Stimulated activated CD4-positive, alpha-beta T cell treated with anti-CD3 and anti-CD28 coated beads, TNF-alpha, amount 100 ng/mL, for 4 hours (primary cell): ENCODE measurements at places on chromosomes 12 and 14.

DNA sequence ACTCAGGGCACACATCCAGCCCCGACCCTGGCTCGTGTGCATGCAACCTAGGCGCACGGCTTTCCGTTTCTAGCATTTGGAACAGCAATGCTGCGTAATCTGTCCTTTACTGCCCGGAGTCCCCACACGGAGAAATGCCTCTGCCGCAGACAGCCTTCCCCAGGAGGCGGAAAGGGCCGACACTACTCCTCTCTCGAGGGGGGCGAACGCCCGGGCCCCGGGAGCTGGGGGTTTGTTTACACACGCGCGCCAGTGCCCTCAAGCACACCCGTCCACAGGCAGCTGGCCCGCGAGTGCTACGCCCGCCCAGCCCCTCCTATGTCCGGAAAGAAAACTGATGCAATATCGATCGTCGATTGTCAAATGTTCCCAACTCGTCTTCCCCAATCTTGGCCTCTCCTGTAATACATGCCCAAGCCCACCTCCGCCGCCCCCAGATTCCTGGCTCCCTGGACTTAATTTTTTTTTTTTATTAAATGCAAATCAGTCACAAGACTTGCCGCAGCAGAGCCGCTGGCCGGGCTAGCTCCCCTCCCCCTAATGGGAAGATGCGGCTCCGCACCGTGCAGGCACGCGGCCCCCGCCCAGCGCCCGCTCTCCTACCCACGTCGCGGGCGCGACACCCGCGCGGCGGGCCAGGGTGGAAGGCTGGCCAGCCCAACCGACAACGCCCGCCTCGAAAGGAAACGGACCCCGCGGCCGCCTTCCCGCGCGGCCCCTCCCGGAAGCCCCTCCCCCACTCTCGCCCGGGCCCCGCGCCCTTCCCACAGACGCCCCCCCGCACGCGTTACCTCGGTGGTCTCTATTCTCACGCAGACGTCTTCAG lies 642 bp downstream of the SLC38A2 start:
- DNase-seq, result no peak

DNA sequence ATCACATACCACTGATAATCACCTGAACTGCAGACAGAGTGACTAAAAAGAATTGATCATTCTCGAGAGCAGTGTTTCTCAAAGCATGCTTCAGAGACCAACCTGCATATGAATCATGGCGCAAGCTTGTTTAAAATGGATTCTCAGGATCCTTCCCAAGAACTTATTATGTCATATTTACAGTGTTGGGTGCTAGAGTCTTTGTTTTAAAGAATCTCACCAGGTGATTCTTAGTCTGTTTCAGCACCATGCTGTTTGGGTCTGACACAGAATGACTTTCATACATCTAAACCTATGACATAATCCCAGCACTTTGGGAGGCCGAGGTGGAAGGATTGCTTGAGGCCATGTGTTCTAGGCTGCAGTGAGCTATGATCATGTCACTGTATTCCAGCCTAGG lies 31.3 kb upstream of the SSPN start:
- no peak for DNase-seq

GRCh38 chr12:6843118-6843902 lies 2.6 kb downstream of the GNB3 start:
- DNase-seq, result no peak

DNA sequence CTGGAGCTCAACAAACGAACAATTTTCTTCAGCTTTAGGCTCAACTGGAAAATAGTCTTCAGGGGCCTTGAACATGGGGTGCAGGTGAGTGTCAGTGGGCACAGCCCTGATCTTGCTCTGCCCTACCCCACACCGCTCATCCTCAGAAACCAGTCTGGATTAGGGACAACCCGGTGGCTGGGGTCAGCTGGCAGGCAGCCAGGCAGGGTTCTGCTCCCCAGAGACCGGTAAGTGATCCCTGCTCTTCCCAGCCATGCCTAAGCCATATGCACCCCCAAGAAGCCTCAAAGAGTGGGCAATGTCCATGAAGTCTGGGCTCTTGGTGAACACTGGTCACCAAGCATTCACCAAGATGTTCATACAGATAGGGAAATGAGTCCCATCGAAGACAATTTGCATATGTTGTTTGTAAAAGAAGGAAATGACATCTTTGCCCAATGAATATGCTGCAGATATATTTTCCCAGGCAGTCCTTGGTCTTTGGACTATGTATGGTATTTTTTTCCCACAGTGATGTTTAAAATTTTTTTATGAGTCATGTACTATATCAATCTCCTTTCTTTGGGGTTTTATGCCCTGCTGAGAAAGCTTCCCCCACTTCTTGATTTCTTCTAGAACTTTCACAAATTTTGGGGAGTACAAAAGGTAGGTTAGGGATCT lies 63.9 kb upstream of the VASH1 start:
- DNase-seq, result no peak

DNA sequence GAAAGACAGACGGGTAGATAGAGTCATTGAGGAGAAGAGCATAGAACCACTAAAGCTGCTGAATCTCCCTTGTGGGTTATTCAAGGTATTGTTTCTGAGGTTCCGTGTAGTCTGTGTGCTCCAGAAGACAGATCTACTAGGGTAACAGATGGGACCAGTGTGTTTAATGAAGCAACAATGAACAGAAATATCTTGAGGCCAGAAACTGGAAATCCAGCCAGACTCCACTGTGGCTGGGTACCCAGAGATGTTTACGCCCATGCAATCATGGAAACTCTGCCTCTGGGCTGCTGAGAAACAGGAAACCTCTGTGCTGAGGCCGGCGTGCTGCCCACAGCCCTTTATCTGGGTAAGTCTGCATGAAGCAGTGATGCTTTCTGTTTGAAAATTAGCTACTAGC lies 8.3 kb downstream of the PROX2 start:
- DNase-seq, result peak; percentile 36

DNA sequence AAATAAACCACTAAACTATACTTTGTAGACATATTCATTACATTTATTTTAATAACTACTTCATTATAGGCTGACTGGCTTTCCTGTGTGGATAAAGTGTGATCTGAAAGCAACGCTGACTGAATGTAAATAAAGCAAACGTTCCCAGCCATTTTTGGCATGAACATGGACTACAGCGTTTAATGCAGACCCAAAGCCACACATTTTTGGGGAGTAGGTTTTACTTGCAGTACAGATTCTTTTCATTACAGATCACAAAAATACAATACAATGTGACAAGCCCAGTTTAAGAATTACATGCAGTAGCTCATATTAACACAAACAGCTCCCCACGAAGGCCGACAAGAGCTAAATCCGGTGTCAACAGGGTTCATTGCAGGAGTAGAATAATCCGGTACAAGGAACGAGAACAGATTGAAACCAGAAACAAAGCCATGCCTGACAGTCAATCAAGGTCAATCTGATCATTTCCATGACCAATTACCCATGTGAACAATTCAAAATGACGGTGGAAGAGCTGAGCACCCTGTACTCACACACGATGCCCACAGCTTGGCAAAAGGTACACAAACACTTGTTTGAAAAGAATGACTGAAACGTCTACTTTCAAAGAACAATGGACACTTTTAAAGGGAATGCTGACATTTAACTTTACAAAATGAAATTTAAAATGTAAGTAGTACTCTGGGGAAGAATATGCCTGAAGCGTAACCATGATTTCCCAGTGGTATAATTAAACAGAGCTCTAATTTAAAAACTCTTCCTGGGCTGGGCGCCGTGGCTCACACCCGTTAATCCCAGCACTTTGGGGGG lies 5.3 kb downstream of the BAG5 start:
- no peak for DNase-seq

- DNase-seq, result no peak
These were observed 3.5 kb upstream of the ASB8 start for GRCh38 chr12:48160807-48161206.

DNA sequence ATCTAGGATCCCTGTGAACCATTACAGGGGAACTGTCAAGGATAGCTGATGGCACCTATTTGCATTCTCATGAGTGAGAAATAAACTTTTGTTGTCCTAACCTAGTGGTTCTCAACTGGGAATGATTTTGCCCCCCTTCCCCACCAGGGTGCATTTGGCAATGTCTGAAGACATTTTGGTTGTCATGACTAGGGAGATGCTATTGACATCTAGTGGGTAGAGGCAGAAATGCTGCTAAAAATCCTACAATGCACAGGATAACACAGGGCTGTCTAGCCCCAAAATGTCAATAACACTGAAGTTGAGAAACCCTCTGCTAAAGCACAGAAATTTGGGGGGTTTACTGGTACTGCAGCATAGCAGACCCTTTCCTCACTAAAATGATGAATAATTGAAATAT lies 140.9 kb upstream of the SRRM4 start:
- no peak for DNase-seq

DNA sequence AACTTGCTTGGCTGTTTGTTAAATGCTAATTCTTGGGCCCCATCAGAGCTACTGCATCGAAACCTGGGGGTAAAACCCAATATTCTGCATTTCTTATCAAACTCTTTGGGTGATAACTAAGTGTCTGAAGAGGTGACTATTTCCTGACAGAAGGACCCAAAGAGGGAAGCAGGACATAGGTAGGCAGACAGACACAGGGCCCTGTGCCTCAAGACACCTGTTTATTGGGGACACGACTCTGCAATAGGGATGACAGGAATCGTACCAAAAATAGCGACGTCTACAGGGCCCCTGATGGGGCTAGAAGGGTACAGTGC lies 8.6 kb downstream of the ZNF219 start:
- DNase-seq, result no peak

DNA sequence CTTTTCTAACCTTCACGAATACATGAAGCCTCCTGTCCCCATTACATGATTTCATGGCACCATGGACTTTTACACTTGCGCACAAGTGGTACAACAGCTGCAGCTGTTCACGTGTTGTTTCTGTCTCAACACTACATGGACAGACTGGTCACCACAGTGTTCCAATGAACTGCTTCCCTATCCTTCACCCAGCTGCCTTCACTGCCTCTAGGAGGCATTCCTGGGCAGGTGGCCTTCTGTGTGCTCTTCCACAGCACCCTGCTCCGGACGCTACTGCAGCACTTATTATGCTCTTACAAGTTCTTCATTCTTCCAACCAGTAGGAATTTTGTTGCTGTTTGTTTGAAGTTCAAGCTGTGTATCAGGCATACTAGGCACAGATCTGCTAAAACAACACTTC lies 1.5 kb downstream of the MTERF2 start:
- DNase-seq, result no peak

DNA sequence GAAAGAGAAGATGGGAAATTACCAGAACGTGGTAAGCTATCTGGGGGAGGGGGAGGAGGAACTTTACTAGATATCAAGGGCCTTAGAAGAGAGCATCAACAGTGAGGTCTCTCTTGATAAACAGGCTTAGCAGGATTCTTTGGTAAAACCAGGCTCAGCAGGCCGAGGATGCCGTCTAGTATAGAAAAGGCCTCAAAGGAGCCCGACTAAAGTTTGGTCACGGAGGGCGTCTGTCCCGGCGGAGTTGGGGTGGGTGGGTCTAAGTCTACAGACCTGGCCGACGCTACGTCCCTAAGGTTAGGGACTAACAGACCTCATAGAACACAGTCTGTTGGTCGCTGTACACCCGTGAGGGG lies 538 bp upstream of the TIGAR start:
- DNase-seq, result no peak
